ENCODE measurements at places on chromosomes 4 and X. TPM values are rescaled to one million over a fixed set of nuclear protein-coding genes. Genes with fewer than 3 reads are reported as not detected.

DNA sequence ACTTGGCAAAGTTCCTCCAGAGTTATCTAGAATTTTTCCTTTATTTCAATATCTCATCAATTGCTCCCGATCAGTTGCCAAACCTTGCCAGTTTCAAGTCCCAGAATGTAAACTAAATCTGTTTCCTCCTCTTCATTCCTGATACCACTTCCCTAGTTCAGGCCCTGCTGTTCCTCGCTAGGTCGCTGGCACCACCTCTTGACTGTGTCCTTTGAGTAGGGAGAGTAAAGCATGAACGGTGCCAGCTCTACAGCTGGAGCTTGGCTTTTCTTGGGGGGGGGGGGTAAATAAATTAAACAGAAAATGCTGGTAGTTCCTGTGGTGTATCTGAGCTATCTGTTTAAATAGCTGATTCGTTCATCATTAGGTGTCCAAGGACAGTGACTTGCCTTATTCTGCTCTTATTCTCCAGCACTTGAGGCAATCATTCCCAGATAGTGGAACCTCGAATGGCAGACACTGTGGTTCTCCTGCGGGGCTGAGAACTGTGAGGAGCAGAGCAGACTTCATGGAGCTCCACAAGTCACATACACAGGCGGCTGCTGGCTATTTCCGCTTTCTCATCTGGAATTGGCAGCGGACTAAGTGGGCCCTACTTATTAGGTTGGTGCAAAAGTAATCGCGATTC is 168.3 kb upstream of the FAT1 start:
- no peak for DNase-seq

DNA sequence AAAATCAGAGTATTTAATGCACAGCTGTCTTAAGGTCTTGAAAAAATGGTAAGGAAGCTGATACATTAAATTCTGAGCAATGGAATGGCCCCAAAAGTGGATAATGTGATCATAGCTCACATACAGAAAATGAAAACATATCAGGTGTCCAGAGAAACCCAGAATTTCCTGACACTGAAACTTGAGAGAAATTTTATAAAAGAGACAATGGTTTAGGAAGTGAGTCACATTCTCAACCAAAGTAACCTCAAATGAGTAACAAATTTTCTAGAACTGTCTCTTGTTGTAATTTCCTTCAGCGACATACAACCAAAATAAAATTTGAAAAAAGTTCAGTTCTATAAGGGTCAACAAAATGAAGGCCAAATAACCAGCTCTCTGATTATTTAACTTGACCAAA is 37.4 kb upstream of the PACRGL start:
- no peak for DNase-seq

- no peak for DNase-seq
Observed at GRCh38 chrX:47380268-47380667, 9.9 kb downstream of the ZNF157 start.

GRCh38 chr4:56450342-56450741 is 14.3 kb downstream of the PAICS start:
- no peak for DNase-seq

- no peak for DNase-seq
Observed at GRCh38 chr4:116547632-116548031, 537.7 kb downstream of the TRAM1L1 start.

- no peak for DNase-seq
Observed at GRCh38 chr4:121182296-121182695, 18.2 kb upstream of the TNIP3 start.

- DNase-seq = no peak
Observed at GRCh38 chrX:86946569-86946968, 571.0 kb upstream of the KLHL4 start.

Gene GUF1
- total RNA-seq = 11.9 TPM

Gene DOCK11
- total RNA-seq = 117 TPM

Gene TMEM185A
- 19.9 TPM for total RNA-seq

Gene DCAF12L2
- not detected for total RNA-seq
